ENCODE measurements at places on chromosomes 2 and 18.

- no peak for DNase-seq
These were observed 37.0 kb upstream of the MEP1B start for GRCh38 chr18:32152705-32153448.

GRCh38 chr2:147600223-147600622 is 244.6 kb upstream of the ACVR2A start:
- DNase-seq = no peak

DNA sequence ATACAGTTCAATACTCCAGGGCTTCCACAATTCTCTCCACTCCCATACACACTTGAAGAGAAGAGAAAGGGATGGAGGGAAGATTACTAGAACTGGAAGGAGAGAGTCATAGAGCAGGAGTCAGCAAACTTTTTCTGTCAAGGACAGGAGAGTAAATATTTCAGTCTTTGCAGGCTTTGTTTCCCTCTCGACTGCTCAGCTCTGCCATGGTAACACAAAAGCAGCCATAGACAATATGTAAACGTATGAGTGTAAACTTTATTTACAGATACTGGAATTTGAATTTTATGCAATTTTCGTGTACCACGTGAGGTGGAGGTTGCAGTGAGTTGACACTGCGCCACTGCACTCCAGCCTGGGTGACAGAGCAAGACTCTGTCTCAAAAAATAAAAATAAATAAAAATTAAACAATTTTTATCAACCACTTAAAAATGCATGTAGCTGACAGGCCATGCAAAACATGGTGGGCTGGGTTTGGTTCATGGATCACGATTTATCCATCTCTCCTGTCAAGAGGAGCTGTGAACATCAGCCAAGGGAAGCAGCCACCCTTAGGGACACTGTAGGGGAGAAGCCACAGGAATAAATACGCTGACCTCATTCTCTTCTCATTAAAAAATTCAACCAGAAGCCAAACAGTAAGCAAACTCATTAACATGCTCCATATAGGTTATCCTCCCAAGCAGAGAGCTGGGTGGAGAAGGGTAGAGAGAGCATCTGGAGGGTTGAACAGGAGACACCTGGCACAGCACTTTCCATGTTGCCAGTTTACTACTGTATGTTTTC is 266.4 kb upstream of the FN1 start:
- DNase-seq = no peak

DNA sequence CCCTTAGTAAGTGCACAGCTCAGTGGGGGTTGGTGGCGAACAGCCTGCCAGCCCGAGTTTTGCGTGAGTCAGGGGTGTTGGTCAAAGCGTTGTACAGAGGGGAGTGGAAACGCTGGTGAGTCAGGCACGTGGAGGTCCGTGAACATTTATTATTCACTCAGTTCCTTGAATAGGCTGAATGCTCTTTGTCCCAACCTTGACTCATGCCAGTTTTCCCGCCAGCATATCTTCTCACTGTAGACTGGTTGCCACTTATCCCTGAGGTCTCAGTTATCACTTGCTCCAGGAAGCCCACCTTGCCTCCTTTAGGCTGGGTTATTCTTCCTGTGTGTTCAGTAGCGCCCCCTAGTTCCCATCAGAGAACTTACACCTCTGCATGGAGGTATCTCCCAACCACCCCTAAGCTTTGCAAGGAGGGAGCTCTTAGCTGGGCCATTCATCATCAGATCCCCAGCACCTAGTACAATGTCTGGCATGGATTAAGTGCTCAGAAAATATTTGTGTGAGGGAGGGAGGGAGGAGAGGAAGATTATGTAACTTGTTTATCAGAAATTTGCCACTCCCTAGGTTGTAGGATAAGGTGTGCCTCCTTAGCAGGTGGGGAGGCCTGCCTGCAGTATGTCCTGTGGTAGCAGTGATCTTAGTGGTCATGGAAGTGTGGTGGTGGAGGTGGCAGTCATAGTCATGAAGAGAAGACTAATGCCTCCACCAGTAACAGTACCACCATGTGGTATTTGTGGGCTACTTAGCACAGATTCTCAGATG is 72.1 kb downstream of the CABLES1 start:
- DNase-seq = no peak

DNA sequence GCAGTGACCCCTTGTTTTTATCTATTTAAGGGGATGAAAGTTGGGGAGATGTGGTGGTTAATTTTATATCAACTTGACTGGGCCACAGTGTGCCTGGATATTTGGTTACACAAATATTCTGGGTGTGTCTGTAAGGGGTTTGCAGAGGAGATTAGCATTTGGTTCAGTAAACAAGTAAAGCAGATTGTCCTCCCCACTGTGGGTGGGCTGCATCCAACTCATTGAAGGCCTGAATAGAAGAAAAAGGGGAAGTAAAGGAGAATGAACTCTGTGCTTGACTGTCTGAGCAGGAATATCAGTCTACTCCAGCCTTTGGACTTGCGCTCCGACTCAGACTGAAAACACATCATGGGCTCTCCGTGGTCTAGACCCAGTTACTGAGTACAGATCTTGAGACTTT is 80.9 kb downstream of the GCA start:
- no peak for DNase-seq

- no peak for DNase-seq
These were observed 11.6 kb downstream of the FHL2 start for GRCh38 chr2:105387225-105387624.

- DNase-seq = no peak
These were observed 247.7 kb downstream of the TWIST2 start for GRCh38 chr2:239095460-239096081.

DNA sequence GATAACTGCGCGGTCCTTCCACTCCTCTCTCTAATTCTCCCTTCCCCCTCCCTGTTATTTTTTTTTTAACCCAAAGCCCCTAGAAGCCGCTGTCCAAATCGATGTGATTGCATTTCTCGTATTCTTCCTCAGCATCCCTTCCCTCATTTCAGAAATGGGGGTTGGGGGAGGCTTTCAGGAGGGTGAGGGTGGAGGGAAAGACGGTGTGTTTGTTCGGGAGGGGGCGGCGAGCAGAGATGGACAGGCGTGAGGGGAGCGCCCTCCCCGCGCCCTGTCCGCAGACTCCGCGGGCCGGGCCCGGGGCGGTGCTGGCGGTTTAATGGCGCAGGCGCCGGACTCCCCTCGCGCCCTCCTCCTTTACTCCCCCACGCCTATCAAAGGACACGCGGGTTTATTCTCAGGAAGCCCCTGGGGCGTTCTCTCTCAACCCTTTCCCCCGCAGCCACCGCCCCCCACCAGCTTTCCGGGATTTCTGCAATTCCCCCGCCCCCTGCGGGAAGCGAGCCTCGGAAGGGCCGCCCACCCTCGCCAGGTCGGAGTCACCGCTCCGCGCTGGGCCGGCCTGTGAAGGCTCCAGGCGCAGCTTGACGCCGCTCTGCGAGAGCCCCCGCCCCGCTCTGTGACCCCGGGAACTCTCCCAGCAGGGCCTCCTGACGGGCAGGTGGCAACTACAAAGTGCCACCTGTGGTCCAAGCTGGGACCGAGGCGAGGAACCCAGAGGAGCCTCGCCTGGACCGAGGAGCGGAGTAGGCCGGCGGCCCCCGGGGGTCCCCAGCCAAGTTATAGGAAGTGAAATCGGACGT is 981 bp downstream of the ST8SIA3 start:
- no peak for DNase-seq

DNA sequence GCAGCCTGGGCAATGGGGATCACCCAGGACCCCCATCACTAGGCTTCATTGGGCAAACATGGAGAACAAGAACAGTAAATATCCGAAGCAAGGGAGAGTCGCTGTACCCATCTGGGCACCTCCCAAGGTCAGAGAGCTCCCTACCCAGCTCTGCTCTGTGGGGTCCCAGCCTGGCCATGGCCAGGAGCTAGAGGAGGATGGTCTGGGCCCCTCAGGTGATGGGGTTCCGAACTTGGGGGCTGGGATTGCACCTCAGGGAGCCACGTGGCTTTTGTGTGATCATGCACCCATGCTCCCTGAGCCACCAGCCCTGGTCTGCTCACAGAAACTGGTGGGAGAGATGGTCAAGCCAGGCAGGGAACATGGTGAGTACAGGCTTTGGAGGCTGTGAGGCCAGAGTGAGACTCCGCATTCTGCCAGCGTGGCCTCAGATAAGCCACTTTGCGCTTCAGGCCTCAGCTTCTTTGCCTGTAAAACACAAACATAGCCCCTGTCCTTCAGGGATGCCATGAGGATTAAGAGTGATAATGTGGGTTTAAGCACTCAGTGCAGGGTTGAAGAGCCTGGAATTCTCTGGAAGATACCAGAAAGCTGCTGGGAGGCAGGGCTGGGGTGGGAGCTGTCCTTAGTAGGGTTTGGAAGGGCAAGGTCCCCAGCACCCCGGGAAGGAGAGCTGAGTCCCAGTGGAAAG is 3.0 kb upstream of the NMUR1 start:
- DNase-seq = no peak

DNA sequence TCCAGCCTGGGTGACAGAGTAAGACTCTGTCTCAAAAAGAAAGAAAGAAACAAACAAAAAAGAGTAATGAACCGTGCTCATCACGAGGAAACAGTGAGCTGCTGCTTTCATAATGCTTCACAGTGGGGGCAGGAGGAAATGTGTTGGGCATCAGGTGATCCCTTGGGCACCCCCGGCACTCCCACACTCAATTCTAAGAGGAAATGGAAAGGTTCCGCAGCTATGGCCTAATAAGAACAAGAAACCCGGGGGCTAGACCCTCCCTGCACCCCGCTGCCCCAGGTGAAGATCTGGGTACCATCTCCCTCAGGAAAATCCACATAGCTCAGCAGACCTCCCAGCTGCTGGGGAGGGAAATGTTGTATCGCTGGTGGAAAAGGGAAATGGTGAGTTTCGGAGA is 118.9 kb downstream of the LPIN1 start:
- no peak for DNase-seq

DNA sequence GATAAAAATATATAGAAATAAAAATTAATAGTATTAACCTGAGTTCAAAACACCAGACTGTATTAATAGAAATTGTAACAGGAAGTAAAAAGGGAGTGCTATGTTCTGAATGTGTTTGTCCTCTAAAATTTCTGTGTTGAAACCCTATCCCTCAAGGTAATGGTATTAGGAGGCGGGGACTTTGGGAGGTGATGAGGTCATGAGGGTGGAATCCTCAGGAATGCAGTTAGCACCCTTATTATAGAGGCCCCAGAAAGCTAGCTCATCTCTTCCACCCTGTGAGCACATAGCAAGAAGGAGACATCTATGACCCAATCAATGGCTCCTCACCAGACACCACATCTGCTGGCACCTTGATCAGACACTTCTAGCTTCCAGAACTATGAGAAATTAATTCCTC is 124.5 kb downstream of the CMPK2 start:
- no peak for DNase-seq

GRCh38 chr18:32389858-32390257 is 80.8 kb downstream of the GAREM1 start:
- no peak for DNase-seq
